ENCODE measurements at places on chromosomes 3 and 15.

- DNase-seq: no peak
These were observed 107.4 kb upstream of the SLC6A6 start for GRCh38 chr3:14295037-14295436.

DNA sequence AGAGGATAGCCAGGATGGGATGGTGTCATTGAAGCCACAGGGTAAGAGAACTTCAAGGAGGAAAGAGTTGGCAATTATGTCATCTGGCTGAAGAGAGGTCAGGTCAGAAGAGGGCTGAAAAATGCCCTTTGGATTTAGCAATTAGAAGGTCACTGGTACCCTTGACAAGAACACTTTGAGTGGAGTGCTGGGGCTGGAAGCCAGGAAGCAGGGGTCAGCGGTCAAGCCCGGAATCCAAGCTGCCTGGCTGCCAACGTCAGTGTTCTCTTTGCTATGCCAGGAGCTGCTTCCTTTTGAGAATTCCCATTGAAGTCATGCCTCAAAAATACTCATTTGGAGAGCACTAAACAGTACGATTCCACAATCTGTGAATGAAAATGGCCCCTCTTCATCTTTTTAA, 386.5 kb downstream of the SHQ1 start:
- DNase-seq: no peak

- DNase-seq: no peak
These were observed 55.2 kb upstream of the FRMD4B start for GRCh38 chr3:69441040-69441439.

- DNase-seq: no peak
These were observed 9.2 kb upstream of the STT3B start for GRCh38 chr3:31523543-31523942.

- no peak for DNase-seq
These were observed 22.4 kb downstream of the IFT122 start for GRCh38 chr3:129462361-129462968.

DNA sequence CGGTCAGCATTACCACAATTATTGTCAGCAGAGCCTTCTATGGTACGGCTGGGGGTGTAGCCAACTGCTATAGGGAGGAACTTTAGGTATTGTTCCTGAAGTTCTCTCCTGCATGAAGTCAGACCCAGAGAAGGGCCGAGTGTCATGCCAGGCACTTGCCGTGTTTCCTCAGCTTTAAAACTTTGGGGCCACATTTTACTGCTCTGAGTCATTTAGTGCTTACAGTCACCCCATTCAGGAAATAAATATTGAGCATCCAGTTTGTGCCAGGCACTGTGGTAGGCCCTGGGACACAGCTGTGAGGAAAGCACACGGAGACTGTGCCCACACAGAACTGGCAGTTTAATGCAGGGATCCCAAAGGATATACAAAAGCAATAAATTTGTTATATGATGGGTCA, 54.5 kb upstream of the APEH start:
- DNase-seq: no peak

DNA sequence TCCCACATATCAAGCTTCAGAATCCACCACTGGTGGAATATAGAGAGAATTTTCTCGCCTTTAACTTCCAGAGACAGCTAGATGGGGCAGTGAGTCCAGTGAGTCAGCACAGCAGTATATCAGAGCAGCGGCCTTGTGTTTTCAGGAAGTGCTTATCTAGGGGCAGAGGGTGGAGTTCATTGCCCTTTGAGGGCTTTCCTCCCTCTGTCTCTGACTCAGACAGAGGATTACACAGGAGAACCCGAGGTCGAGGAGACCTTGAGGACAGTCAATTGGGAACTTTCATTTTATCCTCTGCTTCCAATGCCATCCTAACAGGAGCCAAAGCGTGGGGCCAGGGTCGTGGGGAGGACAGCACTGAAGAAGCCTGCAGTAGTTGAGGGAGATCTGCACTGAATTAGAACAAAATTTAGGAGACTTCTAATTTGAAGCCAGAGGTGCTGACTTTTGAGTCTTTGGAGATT, 109.6 kb upstream of the UMPS start:
- no peak for DNase-seq
